AG09309 (cell line): ENCODE measurements at places on chromosomes 4 and X.

DNA sequence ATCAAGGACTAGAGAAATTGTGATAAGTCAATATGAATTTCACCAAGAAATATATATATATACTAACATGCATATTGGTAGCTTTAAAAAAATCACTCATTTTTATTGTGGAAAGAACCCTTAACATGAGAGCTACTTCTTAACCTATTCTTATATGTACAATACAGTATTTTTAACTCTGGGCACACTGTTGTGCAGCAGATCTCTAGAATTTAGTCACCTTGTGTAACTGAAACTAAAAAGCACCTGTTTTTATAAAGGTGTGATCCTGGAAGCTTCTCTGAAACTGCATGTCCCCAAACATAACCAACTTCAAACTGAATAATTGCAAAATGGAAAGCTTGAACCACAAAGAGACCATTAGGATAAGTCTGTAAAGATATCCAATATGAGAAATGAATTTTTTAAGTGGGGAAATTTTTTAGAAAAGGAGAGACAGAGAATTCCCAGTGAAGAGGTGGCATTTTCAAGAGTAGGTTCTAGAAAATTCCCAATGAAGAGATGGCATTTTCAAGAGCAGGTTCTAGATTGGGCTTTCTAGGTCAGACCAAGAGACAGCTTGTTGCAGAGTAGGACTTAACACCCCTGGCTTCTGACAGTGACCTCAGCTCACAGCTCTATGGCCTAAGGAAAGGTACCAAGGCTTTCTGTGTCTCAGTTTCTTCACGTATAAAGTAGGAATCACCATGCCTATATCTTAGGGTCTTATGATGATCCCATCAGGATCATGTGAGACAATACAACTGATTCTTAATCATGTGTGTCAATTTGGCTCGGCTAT, 22.0 kb upstream of the PPARGC1A start:
- DNase-seq, result no peak

GRCh38 chr4:153217440-153217839, 13.2 kb downstream of the TRIM2 start:
- DNase-seq, result no peak

GRCh38 chr4:6095023-6095752, 77.0 kb upstream of the C4orf50 start:
- DNase-seq, result no peak

- no peak for DNase-seq
Observed at GRCh38 chr4:113556382-113557134, 205.0 kb downstream of the CAMK2D start.
